ENCODE measurements at places on chromosomes 12 and 14.

DNA sequence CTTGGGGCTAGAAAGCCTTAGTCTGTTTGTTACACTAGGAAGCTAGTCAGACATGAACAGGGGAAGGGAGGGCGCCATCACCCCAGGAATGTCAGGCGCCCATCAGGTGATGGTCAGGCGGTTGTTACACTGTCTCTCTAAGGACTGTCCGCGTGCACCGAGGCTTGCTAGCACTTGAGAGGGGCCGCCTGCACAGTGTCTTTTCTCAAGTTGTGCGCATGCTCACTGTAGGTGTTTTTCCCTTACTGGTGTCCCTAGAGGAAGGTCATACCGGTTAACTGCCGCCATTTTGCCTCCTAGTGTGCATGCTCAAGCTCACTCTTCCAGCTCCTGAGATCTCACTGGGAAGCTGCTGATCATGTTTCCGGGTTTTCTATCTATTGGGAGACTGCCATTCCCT lies 855.0 kb upstream of the TMEM132C start:
- no peak for DNase-seq

GRCh38 chr14:34766060-34766459 lies 51.7 kb upstream of the CFL2 start:
- DNase-seq: no peak

- DNase-seq: no peak
Measured at GRCh38 chr12:131250028-131250950, 296.6 kb downstream of the ADGRD1 start.

GRCh38 chr14:82067221-82067875 lies 533.7 kb upstream of the SEL1L start:
- no peak for DNase-seq

DNA sequence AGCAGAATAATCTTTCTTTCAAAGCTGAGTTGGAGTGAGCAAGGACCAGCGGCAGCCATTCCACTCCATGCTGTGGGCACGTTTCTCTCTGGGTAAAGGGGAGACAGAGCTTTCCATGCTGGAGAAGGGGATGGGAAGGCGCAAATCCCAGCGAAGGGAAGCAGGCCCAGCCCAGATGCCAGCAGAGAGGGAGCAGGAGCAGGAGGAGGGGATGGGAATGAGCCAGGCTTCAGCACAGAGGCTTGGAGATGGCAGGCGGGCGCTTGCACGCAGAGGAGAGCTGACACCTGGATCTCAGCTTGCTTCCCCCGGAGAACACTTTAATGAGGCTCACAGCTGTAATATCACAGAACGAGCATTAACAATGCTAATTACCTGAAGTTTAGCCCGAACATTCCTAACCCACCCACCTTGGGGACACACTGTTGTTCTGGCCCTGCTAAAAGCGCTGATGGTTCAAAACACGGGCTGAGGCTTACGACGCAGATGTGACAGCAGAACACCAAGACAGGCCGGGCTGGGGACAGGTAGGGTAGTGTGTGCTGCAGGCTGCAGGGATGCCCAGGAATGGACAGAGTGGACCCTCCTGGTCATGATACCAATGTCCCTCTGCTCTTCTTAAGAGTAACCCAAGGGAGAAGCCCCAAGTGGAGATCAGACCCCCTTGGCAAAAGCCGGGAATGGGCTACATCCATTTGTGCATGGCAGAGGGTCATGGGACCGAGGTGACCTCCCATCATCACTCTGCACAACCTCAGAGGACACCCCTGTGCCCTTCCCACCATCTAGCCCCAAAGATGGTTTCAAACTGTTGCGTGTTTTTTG lies 288.6 kb downstream of the DPF3 start:
- no peak for DNase-seq

DNA sequence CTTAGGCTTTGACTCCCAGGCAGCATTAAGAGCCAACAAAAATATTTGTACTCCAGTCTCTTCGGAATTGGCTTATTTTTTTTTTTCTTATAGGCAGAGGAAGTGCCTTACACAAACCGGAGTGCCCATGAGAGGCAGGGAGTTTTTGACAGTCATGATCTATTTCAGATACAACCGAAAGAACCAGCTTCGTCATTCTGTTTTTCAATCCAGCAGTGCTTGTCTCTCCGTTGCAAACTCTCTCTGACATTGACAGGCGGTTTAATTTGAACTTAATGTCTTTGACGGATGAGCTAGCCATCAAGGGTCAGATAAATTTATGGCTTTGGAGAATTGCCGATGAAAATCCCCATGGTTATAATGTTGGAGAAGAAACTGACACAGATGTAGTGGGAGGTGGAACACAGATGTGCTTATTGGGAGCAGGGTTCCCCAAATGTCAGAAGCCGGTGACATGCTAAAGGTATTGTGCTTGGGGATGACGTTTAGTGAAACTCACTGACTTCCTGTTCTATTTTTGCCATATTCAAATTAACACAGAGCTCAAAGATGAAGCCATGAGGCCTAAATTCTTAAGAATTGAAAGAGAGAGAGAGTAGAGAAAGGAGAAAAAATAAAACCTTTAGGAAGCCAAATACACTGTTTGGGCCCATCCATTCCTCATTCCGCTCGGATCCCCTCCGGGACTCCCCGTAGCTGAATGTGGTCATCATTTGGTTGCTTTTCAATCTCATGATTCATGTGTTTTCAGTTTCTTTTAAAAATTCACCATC lies 59.7 kb downstream of the PLXNC1 start:
- peak; percentile 13 for DNase-seq

- DNase-seq: no peak
Measured at GRCh38 chr12:15346488-15346887, 24.2 kb downstream of the PTPRO start.

GRCh38 chr14:100539003-100539660 lies 48.1 kb downstream of the BEGAIN start:
- DNase-seq: no peak

GRCh38 chr14:75427126-75427481 lies 718 bp upstream of the JDP2 start:
- no peak for DNase-seq

GRCh38 chr14:90288651-90289355 lies 32.5 kb downstream of the PSMC1 start:
- no peak for DNase-seq

DNA sequence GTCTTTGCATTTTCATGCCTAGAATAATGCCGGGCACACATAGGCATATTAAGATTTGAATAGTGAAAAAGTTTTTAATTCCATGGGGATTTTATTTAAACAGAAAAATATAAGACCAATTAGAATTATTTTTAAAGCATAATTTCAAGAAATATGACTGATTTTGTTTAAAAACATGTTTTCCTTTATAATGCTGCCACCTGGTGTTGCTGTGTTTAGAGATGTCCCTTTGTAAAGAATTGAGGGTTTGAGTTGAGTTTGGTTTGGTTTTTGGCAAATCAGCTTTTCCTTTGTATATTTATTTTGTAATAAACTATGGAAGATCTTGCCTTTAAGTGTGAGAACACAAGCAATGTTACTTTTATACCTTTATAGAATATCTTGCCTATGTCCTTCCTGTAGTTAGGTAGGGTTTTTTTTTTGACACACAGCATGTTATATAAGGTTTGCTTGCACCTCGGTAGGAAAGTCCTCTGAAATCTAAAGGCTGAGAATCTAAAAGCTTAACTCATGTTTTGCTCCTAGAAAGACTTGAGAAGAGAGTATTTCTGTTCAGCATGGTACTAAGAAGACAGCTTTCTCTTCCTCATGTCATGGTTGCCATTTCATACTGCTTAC lies 31.4 kb upstream of the SNAPC1 start:
- DNase-seq: no peak

- no peak for DNase-seq
Measured at GRCh38 chr14:89382901-89383845, 33.9 kb downstream of the FOXN3 start.

DNA sequence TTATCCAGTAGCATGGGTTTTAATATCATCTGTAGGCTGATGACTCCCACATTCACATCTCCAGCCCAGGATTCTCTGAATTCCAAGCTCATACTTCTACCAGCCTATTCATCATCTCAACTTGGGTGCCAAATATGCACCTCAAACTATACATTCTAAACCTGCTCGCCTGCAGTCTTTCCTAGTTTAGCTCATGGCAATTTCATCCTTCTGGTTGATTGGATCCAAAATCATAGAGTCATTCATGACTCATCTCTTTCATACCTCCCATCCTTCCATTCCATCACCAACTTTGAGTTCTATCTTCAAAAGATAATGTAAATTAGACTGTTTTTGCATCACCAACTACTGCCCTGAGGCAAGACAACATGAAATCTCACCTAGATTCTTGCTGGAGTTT lies 99.7 kb upstream of the EGLN3 start:
- DNase-seq: no peak

DNA sequence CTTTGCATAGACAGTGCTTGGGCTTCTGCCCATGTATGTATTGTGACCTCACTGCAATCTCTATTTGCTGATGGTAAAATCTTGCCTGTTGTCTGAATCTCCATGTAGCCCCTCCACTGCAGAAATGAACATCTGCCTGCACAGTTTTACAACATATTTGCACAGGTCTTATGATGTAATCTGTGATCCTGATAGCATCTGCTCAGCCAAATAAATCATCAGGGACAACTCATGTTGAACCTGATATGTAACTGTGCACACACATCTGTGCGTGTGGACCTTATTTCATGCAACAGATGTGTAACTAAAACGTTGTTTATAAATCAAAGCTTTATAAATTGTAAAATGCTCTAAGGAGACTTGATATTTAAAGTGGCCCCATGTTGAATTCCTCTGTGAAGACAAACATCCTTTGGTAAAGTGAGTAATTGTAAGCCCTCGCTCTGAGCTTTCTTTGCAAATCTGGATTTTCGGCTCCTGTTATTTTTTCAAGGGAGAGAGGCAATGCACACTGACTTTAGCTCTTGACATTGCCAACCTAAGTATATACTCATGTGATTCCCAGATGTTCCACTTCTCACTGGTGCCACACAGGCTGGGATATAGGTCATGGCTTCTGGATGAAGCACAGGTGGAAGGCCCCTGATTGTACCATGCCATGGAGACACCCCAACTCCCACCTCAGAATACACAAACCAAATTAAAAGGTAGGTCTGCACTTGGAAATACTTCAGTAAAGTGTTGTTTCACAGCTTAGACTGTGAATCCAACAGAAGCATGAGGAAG lies 371.3 kb downstream of the GRIN2B start:
- DNase-seq: no peak

DNA sequence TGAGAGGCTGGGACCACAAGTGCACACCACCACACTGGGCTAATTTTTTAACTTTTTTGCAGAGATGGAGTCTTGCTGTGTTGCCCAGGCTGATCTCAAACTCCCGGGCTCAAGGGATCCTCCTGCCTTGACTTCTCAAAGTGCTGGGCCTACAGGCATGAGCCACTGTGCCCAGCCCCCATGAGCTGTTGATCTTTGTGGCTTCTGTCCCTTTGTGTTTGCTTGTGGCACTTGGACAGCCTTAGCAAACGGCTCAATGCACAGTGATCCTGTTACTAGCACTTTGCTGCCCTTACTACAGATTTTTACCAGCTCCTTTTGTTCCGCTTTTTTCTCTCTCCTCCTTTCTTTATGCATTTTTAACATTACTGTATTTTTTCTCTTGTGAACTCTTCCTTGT lies 25.3 kb upstream of the EVL start:
- no peak for DNase-seq

DNA sequence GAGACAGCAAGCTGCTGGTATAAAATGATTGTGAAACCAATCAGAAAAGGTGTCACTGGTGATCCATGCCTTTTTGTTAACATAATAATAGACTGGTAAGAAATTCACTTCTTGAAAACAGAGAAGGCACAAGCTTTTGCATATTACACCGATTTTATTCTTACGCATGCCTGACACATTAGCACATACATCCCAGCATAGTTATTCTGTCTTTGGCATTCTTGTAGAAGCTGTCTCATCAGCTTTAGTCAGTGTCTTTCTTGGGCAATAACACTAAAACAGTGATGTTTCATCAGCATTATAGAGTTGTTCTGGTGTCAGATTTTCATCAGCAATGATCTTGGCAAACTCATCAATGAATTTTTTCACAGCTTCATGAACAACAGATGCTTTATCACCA lies 283.4 kb upstream of the TMTC1 start:
- no peak for DNase-seq

GRCh38 chr12:127411166-127411915 lies 855.6 kb upstream of the TMEM132C start:
- no peak for DNase-seq

DNA sequence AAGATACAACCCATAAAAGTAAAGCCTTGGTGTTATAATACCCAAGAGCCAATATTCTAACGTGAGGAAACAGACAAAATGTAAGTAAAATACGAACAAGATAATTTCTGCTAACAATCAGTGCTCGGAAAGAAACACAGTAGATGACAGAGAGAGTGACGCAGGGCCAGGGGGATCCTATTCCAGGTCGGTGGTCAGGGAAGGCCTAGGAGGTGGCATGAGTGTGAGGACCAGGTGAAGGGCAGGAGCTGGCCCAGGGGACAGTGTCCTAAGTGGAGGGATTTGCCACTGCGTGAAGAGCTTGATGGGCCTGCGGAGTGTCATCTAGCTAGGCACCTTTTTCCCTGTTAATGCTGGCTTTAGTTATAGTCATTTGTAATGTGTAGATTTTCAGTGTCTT lies 35.3 kb downstream of the ETV6 start:
- no peak for DNase-seq

DNA sequence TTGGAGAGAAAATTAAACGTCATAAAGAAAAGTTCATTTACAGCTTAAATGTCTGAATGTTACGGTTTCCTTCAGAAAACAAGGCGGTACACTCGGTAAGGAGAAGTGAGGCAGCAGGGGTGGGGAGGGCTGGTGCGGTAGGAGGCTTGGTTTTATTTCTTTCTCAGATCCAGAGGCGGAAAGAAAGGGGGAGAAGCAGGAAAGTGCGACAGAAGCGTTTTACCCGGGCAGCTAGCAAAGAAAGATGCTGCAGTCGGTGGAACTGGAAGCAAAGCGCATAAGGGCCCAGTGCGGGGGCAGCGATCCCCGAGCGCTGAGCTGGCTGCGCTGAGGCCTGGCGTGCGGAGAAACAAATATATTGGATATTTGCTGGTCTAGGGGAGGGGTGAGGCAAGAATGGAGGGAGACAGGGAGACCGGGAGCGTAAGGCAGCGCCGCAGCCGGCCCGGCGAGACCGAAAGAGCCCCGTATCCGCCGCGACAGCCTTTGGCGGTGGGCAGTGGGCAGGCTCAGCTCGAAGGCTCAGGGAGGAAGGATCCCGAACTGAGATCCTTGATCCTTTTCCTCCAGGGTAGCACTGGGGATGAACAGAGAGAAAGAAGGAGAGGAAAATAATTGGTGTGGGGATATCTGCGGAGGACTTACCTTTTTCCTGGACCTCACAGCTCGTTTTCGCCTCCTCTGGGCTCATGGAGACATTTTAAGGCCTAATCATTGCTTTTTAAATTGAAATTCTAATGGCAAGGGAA lies 6.4 kb upstream of the HOXC11 start:
- no peak for DNase-seq

DNA sequence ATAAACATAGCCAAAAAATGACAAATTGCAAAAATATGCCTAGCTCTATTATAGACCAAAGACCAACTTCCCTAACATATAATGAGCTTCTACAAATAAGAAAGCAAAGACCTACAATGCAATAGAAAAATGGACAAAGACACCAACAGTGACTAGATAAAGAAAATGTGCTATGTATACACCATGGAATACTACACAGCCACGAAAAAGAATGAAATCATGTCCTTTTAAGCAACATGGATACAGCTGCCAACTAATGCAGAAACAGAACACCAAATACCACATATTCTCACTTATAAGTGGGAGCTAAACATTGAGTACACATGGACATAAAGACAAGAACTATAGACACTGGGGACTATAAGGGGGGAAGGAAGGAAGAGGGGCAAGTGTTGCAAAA lies 10.9 kb upstream of the PCNX1 start:
- no peak for DNase-seq

Data from activated T-helper 1 cell treated with anti-CD3 and anti-CD28 coated beads, Interleukin-2, amount 50 U/mL, for 16 hours (primary cell).